Cortex of kidney (tissue), 1 donor: ENCODE measurements at places on chromosomes 11 and 22.

- DNase-seq = no peak
These were observed 40.6 kb downstream of the OR4D9 start for GRCh38 chr11:59551659-59552521.

DNA sequence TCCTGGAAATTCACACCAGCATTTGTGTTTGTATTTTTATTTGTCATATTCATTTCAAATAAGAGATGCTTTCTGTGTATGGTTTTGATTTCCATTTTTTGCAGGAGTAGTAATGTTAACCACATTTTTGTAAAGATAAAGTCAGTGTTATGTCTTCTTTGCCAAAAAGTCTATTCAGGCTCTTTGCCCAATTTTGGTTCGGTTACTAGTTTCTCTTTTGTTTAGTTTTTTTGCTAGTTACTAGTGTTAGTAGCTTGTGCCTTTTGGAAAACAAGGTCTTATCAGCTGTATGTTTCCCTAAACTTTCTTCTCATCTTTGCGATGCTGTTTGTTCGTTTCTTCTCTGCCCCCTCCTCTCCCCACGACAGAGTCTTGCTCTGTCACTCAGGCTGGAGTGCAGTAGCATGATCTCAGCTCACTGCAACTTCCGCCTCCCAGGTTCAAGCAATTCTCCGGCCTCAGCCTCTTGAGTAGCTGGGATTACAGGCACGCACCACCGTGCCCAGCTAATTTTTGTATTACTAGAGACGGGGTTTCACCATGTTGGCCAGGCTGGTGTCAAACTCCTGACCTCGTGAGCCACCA lies 112.3 kb upstream of the GRK3 start:
- no peak for DNase-seq

- DNase-seq = no peak
These were observed 195.9 kb downstream of the BCR start for GRCh38 chr22:23376256-23376655.

DNA sequence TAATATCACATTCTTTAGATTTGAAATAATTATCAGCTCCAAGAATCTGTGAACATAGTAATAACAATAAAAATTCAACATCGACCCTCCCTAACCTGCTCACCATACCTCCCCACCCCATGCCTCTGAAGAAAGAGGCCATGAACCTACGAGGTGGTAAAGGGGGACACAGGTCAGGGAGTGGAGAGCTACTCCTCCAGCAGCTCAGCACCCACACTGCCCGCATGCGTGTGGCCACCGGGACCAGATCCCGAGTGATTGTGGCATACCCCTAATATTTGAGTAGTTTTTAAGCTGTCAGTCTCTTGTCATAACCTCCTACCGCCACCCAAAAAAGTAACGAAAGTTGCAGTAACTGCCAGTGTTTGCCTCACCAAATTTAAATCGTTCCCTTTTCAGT lies 16.8 kb upstream of the ADSL start:
- no peak for DNase-seq

DNA sequence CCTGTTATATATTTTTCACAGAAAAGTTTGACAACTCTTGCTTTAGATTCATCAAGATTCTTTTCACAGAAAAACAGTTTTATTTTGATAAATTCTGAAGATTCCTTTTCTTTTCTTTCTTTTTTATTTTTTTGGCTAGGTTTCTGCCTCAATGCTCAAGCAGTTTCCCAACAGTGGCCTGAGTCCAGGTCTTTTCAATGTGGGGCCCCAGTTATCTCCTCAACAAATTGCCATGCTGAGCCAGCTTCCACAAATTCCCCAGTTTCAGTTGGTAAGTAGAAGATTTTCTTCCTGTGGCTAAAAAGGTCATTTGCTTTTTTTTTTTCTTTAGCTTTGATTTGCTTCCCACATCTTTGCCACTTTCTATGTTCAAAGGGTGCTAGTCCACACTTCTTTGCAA lies 46.0 kb upstream of the ADSL start:
- DNase-seq = no peak

- peak; percentile 91 for DNase-seq
These were observed at the start of gene MTCH2 for GRCh38 chr11:47642099-47642855. Gene MTCH2, minus strand, starts transcription at chr11:47642559. Its CDS starts 94 bp downstream, at chr11:47642465.

DNA sequence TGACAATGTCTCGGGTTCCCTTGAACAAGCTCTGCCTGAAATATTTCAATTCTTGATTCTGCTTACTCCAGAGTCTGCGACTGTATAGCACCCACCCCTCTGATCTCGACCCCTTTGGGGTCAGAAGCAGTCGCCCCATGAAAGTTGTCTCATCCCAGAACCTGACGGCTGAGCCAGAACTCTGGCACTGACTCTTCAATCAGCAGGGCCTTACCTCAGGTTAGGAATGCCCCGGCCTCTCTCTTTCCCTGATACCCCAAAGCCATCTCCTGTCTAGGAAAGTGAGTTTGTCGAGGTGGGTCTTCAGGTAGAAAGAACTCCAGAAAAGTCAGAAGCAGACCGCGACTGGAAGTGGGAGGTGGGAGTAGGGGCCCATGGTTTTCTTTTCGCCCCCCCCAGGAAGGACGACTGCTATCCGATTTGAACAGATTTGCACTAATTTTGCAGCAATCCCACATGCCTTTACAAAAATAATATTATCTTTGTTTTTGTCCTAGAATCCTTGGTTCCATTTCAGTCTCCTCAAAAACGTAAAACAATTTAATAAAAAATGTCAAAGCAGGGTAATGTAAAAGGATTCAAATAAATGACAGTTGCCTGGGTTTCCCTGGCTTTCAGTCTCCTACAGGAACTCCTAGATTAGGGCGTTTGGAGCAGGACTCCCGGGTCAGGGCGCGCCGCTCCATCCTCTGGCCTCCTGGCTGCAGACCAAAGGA lies 898 bp upstream of the ROBO3 start:
- no peak for DNase-seq

DNA sequence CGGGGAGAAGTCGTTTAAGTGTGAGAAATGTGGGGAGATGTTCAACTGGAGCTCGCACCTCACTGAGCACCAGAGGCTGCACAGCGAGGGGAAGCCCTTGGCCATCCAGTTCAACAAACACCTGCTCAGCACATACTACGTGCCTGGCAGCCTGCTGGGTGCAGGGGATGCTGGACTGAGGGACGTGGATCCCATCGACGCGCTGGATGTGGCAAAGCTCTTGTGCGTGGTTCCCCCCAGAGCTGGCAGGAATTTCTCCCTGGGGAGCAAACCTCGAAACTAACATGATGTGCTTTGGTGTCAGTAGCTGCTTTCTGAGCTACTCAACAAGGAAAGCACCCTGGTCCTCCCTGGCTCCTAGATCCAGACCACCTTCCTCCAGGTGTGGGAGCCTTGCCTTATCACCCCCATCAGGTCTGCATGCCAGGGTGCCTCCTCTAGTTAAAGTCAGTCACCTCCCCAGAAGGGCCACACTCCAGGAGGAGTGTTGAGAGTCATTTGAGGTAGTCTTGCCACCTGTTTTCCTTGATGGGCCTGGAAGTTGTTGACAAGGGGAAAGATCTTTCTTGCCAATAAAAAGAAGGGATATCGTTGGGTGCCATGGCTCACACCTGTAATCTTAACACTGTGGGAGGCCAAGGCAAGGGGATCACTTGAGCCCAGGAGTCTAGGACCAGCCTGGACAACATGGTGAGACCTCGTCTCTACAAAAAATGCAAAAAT lies 12.9 kb downstream of the ZNF74 start:
- DNase-seq = no peak

- no peak for DNase-seq
These were observed 27.8 kb downstream of the RELT start for GRCh38 chr11:73404048-73404447.

DNA sequence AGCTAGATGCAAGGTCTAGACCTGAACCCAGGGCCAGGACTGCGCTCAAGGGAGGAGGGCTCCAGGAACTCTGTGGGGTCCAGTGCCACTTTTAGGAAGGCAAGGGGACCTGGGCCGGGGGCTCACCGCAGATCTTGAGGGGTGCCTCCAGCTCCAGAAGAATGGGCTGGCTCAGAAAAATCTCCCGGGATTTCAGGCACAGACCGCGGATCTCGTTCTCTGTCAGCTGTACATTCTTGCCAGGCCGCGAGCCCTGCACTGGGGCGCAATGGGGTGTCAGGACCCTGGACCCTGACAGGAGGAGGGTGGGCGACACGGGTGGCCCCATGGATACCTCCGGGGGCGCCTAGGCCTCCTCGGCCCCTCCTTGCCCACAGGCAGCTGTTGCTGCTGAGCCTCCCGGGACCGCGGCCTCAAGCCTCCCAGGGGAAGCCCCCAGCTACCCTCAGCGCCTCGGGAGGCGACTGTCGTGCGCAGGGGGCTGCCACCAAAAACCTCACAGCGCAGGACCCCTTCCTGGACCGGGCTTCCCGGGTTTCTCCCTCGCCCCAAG lies 640 bp downstream of the PPP1CA start:
- no peak for DNase-seq

- DNase-seq = no peak
These were observed 34.4 kb upstream of the RCN1 start for GRCh38 chr11:32056438-32056837.

DNA sequence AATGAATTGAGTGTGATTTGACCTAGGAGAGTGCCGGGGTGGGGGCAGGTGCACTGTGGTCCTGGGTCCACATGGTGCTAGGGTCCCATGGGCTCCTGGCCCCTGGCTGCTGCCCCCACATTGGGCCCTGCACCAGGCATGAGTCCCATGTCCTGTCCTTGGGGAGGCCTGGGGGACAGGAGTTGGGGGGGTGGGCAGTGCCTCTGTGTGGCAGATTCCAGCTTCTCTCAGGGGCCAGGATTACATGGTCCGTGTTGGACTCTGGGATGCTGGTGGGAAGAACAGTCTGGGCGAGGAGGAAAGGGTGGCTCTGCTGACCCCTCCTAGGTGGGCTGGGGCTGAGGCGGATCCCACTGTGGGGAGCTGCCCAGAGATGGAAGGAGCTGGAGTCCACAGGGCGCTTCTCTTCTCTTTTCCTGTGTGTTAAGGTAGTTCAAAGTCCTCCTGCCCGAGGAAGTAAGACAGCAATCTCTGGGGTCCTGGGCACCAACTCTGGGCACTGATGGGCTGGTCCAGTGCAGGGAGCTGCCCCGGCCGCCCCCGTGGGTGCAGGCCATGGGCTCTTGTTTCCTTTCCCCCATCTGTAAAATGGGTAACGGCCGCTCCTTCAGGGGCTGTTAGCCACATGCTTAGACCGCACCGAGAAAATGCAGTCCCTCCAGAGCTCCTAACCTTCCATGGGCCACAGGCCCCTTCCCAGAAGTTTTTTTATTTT lies 19.8 kb downstream of the KCNQ1 start:
- no peak for DNase-seq

GRCh38 chr11:36372101-36372771 lies 76.1 kb downstream of the PRR5L start:
- DNase-seq = no peak

DNA sequence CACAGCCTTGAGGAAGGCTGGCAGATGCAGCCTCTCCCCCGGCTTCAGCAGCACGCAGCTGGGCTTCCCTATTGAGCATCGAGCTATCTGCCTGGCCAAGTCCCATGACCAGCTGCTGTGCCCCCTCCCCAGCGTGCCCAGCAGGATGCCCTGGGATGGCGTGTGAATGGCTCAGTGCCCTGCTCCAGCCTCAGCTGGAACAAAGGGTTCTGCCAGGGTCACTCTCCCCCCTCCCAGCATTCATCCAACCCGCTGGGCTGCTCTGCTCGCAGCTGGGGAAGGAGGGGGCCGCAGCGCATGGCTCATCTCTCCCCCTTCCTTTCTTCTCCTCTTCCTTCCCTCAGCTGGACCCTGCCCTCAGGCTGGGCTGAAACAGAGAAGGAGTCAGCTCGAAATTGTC lies 14.5 kb downstream of the LRP4 start:
- no peak for DNase-seq

- no peak for DNase-seq
These were observed 28.5 kb downstream of the ADORA2A start for GRCh38 chr22:24455751-24456426.

DNA sequence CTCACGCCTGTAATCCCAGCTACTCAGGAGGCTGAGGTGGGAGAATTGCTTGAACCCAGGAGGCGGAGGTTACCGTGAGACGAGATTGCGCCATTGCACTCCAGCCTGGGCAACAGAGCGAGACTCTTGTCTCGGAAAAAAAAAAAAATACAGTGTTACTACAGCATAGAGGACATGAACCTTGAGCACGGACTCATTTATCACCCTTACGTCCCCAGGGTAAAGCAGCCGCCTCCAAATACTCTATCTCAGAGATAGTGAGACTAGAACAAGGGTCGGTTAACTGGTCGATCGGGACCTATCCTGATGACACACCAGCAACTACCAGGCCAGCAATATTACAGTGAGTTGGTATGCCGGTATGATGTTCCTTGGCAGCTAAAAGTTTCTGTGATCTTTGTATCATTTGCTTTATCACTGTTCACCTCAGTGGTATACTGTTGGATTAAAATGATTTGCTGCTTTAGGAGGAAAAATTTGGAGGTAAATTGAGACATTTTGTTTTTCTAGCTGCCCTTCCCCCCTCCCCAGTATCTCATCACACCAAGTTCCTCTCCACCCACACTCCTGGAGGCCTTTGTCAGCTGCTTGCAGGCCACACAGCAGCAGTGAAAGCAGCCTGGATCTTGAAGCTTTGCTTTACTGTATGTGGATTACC lies 7.0 kb upstream of the SIDT2 start:
- DNase-seq = no peak

GRCh38 chr11:77223797-77224196 lies 77.7 kb downstream of the GDPD4 start:
- no peak for DNase-seq

DNA sequence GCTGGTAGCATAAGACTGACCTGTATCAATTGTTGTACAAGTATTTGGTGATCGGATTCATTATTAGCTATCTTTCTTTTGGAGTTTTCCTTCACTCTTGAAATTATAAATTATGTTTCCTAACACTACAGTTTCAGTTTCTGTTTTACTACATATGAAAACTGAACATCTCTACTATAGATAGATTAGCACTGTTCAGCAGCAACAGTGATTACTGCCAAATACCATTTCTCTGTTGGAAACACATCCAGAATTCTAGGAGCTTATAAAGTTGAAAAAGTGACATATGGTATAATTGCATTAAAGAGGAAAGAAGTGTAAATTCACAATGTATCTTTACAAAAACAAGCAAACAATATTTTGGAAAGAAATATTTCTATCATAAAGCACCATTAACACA lies 118.5 kb upstream of the GRIA4 start:
- DNase-seq = no peak

DNA sequence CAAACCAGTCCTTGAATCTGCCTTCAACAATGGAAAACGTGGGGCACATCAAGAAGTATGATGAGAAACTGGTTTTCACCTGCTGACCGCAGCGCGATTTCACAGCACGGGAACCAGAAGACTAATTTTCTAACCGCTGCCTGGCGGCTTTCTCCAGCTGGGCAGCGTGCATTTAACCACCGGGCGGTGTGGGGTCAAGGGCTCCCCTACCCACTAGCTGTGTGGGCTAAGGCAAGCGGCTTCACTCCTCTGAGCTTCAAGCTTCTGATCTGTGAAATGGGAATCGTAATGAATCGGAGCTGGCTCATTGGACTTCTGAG lies 4.2 kb downstream of the SHANK2 start:
- DNase-seq = no peak

DNA sequence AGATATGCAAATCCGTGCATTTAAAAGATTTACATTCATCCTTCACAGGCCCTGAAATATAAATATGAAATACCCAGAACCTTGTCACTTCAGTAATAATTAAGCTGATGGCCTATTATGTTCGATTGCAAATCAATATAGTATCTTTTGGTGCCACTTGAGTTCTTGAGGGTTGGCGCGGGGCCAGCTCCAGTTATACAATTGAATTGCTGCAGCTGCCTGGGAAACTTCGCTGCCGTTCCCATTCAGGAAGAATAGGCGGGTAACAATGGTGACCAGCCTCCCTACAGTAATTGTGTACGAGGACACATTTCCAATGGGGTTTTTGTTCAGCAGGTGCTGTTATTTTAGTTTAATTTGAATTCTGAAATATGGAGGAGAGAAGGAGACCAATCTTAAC lies 451.2 kb downstream of the INSC start:
- no peak for DNase-seq
